ENCODE measurements at places on chromosomes 6 and 20. TPM values are rescaled to one million over a fixed set of nuclear protein-coding genes. Genes with fewer than 3 reads are reported as not detected.
A peak's percentile ranks its signal among the peaks of the same experiment; 100 is the strongest.

DNA sequence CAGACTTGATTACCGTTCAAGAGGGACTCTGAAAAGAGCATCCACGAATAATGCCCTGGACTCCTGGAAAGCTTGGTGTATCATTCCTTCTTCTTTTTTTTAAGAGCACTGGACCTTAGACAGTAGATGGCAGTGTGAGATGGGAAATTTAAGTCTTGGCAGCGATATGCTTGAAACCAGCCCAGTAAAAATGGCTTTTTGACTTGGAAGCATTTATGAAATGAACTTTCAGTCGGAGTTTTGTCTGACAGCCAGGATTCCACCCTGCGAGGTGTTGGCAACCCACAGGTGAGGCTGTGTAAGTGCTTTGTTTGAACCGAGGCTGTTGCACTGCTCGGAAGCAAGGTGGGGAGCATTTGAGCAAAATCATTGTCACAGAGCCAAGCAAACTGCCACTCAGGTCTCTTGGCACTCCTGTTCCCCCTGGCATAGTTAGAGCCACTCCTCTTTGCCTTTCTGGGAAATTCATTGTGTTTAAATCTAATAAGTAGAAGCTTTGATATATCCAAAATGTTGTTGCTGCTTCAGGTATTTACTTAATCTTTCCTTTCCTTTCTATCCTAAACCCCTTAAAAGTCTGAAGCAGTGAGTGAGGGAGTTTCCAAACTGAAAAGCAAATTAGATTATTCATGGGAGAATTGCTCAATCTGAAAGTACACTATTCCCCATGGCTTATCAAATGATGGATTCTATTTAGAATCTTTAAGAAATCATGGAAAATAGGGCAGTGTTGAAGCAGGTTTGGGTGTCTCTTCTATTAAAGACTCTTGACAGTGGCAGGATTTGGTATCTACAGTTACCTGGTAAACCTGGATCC, 272.8 kb upstream of the SLC35B3 start:
- H3K36me3 ChIP-seq = no peaks in the 10 kb centered on the region
- H3K4me1 ChIP-seq = peaks cover 10% of the 10 kb centered on the region
- no peak for DNase-seq
- H3K4me3 ChIP-seq = no peak overlapping the region
- H3K27me3 ChIP-seq = peaks cover 3% of the 10 kb centered on the region
- no peak overlapping the region for H3K27ac ChIP-seq

DNA sequence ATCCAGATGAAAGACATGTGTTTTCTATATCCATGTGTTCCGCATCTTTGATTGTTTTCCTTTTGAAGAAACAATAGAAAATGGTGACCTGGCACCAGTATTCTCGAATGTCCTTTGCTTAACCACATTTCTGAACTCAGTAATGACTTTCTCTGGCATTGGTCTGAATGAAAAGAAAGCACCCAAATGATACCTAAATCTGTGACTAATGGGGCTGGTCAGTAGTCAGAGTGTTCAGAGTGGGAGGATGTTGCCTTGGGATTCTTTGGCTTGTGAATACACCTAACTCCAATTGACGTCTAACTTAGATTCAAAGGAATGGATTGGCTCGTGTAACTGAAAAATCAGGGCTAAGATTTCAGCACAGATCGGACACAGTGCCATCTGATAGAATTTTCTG, 27.1 kb downstream of the PARD6B start:
- no peak overlapping the region for H3K27ac ChIP-seq
- no peak for DNase-seq
- peaks cover 2% of the 10 kb centered on the region for H3K4me1 ChIP-seq
- H3K36me3 ChIP-seq = no peaks in the 10 kb centered on the region
- no peak overlapping the region for H3K4me3 ChIP-seq
- H3K27me3 ChIP-seq = no peaks in the 10 kb centered on the region

GRCh38 chr6:128606611-128607010, 86.2 kb upstream of the PTPRK start:
- no peak overlapping the region for H3K4me3 ChIP-seq
- H3K4me1 ChIP-seq = peaks cover 2% of the 10 kb centered on the region
- no peak overlapping the region for H3K27ac ChIP-seq
- H3K36me3 ChIP-seq = no peaks in the 10 kb centered on the region
- no peak for DNase-seq

GRCh38 chr6:148745926-148746325, 904 bp upstream of the UST start:
- peaks cover 5% of the 10 kb centered on the region for H3K27me3 ChIP-seq
- no peak for DNase-seq
- H3K36me3 ChIP-seq = peaks cover 9% of the 10 kb centered on the region
- peaks cover 46% of the 10 kb centered on the region for H3K4me1 ChIP-seq
- H3K27ac ChIP-seq = peak overlapping the region; percentile 94
- peak overlapping the region; percentile 98 for H3K4me3 ChIP-seq

DNA sequence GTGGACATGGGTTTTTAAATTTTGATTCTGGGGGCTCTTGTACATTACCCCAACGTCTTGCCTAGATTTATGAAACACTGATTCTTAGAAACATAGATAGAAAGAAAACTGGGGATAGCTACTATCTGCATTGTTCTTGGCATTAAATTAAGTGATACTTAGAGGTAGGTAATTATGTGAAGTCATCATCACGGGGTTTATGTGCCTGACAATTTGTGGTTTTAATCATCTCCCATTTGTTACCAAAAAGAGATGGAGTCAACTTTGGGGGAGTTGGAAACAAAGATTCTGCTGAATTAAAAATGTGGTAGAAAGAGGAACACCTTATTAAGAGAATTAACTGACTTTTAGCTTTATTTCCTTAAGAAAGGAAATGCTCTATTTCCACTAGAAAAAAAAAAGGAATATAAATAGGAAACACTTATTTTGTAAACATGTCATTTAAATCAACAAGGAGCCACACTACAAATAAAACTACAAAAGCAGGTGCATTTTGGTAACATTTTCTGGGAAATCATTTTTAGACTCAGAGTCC, 5.6 kb downstream of the TNFAIP3 start:
- peak overlapping the region; percentile 6 for H3K4me3 ChIP-seq
- peaks cover 15% of the 10 kb centered on the region for H3K36me3 ChIP-seq
- peaks cover 4% of the 10 kb centered on the region for H3K27me3 ChIP-seq
- H3K4me1 ChIP-seq = peaks cover 60% of the 10 kb centered on the region
- H3K27ac ChIP-seq = no peak overlapping the region

Gene ARHGAP18
- 102 TPM for total RNA-seq

DNA sequence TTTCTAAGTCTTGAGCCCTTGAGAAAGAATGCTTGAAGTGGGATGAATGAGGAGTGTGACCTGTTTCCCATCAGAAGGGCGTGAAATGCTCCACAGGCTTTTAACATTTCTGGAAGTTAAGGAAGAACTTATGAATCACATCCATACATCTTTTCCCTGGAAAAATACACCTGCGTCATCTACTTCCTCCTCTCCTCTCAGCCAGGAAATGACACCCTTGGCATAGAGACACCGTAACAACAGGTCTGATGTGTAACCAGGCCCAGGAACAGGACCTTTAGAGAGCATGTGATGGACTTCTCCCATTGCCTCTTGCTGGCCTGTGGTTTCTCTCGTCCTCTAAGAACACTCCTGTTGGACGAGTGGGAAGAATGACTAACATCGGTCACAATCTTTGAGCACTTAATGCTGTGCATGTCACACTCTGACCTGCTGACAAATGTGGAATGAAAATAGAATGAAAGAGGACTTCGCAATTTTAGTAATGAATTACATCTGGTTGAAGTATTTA, 28.5 kb upstream of the CITED2 start:
- H3K4me1 ChIP-seq = peaks cover 15% of the 10 kb centered on the region
- no peak overlapping the region for H3K27ac ChIP-seq
- no peak overlapping the region for H3K4me3 ChIP-seq
- no peaks in the 10 kb centered on the region for H3K36me3 ChIP-seq
- no peak for DNase-seq

DNA sequence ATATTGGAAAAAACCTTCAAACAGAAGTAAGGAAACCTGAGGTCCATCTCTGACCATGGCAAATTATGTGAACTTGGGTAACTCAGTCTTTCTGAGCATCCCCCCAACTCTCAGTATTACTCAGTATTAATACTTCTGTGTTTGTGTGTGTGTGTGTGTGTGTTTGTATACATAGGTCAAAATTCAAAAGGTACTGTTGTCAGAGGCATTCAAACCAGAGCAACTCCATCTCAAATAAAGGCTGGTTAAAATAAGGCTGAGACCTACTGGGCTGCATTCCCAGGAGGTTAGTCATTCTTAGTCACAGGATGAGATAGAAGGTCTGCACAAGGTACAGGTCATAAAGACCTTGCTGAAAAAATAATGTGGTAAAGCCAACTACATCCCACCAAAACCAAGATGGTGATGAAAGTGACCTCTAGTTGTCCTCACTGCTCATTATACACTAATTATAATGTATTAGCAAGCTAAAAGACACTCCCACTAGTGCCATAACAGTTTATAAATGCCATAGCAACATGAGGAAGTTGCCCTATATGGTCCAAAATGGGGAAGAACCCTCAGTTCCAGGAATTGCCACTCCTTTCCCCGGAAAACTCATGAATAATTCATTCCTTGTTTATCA, 33.3 kb upstream of the SLC22A16 start:
- no peak overlapping the region for H3K4me3 ChIP-seq
- no peak for DNase-seq
- no peaks in the 10 kb centered on the region for H3K36me3 ChIP-seq
- H3K27me3 ChIP-seq = no peaks in the 10 kb centered on the region
- no peak overlapping the region for H3K27ac ChIP-seq

DNA sequence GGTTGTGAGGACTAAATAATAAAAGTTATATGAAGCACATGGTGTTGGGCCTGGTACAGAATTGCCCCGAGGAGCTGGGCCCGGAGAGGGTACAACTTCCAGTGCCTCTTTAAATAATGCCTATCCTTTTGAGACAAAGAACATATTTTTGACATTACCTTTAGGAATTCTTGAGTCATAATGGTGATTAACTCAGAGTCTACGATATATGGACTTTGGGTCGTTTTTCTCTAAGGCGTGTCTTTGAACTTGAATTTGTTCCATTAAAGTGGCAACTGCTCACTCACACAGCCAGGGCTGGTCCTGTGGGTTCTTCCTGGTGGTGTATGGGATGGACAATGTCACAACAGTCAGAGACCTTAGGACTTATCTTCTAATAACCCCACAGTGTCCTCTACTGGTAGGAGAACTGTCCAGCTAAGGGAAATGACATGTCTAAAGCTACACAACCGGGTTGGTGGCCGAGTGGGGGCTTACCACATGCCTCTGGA, 106.5 kb downstream of the CDC5L start:
- no peaks in the 10 kb centered on the region for H3K27me3 ChIP-seq
- H3K4me1 ChIP-seq = no peaks in the 10 kb centered on the region
- no peak overlapping the region for H3K4me3 ChIP-seq
- no peaks in the 10 kb centered on the region for H3K36me3 ChIP-seq
- no peak for DNase-seq
- no peak overlapping the region for H3K27ac ChIP-seq

- H3K27ac ChIP-seq = no peak overlapping the region
- no peaks in the 10 kb centered on the region for H3K36me3 ChIP-seq
- peaks cover 3% of the 10 kb centered on the region for H3K4me1 ChIP-seq
- no peak for DNase-seq
- no peak overlapping the region for H3K4me3 ChIP-seq
Measured at GRCh38 chr6:287489-287860, 4.8 kb upstream of the DUSP22 start.

GRCh38 chr6:131524695-131525336, 48.2 kb upstream of the ARG1 start:
- no peak for DNase-seq
- H3K27me3 ChIP-seq = peaks cover 1% of the 10 kb centered on the region
- H3K4me1 ChIP-seq = no peaks in the 10 kb centered on the region
- no peak overlapping the region for H3K27ac ChIP-seq
- H3K4me3 ChIP-seq = no peak overlapping the region
- H3K36me3 ChIP-seq = no peaks in the 10 kb centered on the region

Gene DST
- 284 TPM for total RNA-seq

DNA sequence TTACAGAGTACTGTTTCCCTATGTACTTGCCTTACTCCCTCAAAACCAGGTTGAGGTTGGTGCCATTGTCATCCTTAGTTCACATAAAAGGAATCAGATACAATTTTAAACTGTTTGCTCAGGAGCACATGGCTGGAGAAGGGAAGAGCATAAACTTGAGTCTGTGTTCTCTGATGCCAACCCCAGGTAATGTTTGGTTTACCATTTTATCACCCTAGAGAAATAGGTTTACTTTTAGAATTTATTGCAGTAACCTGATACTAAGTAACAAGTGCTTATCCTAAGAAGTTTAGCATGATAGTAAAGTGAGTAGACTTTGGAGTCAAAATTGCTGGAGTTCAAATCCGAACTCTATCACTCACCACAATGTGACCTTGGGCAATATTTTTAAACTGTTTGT, 86.3 kb downstream of the RFPL4B start:
- no peak overlapping the region for H3K27ac ChIP-seq
- no peak for DNase-seq
- peaks cover 6% of the 10 kb centered on the region for H3K4me1 ChIP-seq
- no peaks in the 10 kb centered on the region for H3K36me3 ChIP-seq

Gene ACTL10
- total RNA-seq = not detected

GRCh38 chr6:168864541-168865460, 388.8 kb downstream of the THBS2 start:
- H3K4me1 ChIP-seq = no peaks in the 10 kb centered on the region
- H3K4me3 ChIP-seq = no peak overlapping the region
- H3K36me3 ChIP-seq = no peaks in the 10 kb centered on the region
- no peak for DNase-seq

Gene HSPA12B
- total RNA-seq = 12.7 TPM

GRCh38 chr6:105967917-105968602, 118.1 kb upstream of the PRDM1 start:
- DNase-seq = no peak
- no peak overlapping the region for H3K27ac ChIP-seq
- no peaks in the 10 kb centered on the region for H3K36me3 ChIP-seq
- H3K4me1 ChIP-seq = no peaks in the 10 kb centered on the region
- no peak overlapping the region for H3K4me3 ChIP-seq
- no peaks in the 10 kb centered on the region for H3K27me3 ChIP-seq

Gene SLC44A4
- 1.6 TPM for total RNA-seq

- no peak for DNase-seq
- H3K36me3 ChIP-seq = peaks cover 25% of the 10 kb centered on the region
- H3K4me1 ChIP-seq = peaks cover 55% of the 10 kb centered on the region
- H3K27me3 ChIP-seq = peaks cover 2% of the 10 kb centered on the region
- H3K27ac ChIP-seq = no peak overlapping the region
- H3K4me3 ChIP-seq = no peak overlapping the region
Measured at GRCh38 chr20:25573288-25574251, 11.8 kb downstream of the NINL start.

GRCh38 chr6:24614043-24614420, 32.0 kb downstream of the KIAA0319 start:
- H3K4me3 ChIP-seq = no peak overlapping the region
- no peak for DNase-seq
- no peaks in the 10 kb centered on the region for H3K36me3 ChIP-seq
- H3K27ac ChIP-seq = no peak overlapping the region
- H3K27me3 ChIP-seq = no peaks in the 10 kb centered on the region

Gene SRPK1
- total RNA-seq = 59.6 TPM

Data from endothelial cell (in vitro differentiated cells).